Myometrial cell (primary cell): ENCODE measurements at places on chromosomes 6 and 20. TPM values are rescaled to one million over a fixed set of nuclear protein-coding genes. Genes with fewer than 3 reads are reported as not detected.

BPIFA2 gene
- total RNA-seq: not detected in 2 replicates

TPX2 gene
- total RNA-seq: 88.2 and 108 TPM in 2 replicates

POPDC3 gene
- total RNA-seq: 6.6 and 13.8 TPM in 2 replicates

CNR1 gene
- total RNA-seq: 2.3 and 4.9 TPM in 2 replicates

TRIM15 gene
- not detected in 2 replicates for total RNA-seq

ZC3H12D gene
- under 0.01 TPM in 1 of 2 replicates, not detected in the other for total RNA-seq

PIGU gene
- total RNA-seq: 14.0 and 21.0 TPM in 2 replicates

SLC25A27 gene
- 1.2 TPM in 1 of 2 replicates, not detected in the other for total RNA-seq

FILIP1 gene
- total RNA-seq: not detected in 2 replicates

PTCRA gene
- total RNA-seq: not detected in 2 replicates

NRSN1 gene
- not detected in 2 replicates for total RNA-seq

ACTR5 gene
- total RNA-seq: 6.7 and 7.2 TPM in 2 replicates

FOXA2 gene
- total RNA-seq: not detected in 2 replicates

MYT1 gene
- total RNA-seq: not detected in 2 replicates

CTCFL gene
- total RNA-seq: not detected in 2 replicates

MOXD1 gene
- 24.2 and 31.2 TPM in 2 replicates for total RNA-seq

NEURL2 gene
- total RNA-seq: 1.2 and 6.4 TPM in 2 replicates

KCNQ5 gene
- total RNA-seq: 0.29 and 0.53 TPM in 2 replicates

SYS1 gene
- total RNA-seq: 43.0 and 95.3 TPM in 2 replicates

RNASET2 gene
- total RNA-seq: 23.6 and 41.1 TPM in 2 replicates

CASS4 gene
- total RNA-seq: 24.1 and 25.4 TPM in 2 replicates

ANKRD6 gene
- total RNA-seq: under 0.01 and 0.58 TPM in 2 replicates

CAP2 gene
- 4.0 and 6.7 TPM in 2 replicates for total RNA-seq

POU3F2 gene
- total RNA-seq: not detected in 2 replicates

MTRF1L gene
- 14.7 and 15.6 TPM in 2 replicates for total RNA-seq

CLIC5 gene
- total RNA-seq: not detected in 2 replicates

OPN5 gene
- total RNA-seq: not detected in 2 replicates

ARID1B gene
- 11.8 and 13.3 TPM in 2 replicates for total RNA-seq

GJA1 gene
- 216 and 237 TPM in 2 replicates for total RNA-seq
